ENCODE measurements at places on chromosomes 5 and 9.

DNA sequence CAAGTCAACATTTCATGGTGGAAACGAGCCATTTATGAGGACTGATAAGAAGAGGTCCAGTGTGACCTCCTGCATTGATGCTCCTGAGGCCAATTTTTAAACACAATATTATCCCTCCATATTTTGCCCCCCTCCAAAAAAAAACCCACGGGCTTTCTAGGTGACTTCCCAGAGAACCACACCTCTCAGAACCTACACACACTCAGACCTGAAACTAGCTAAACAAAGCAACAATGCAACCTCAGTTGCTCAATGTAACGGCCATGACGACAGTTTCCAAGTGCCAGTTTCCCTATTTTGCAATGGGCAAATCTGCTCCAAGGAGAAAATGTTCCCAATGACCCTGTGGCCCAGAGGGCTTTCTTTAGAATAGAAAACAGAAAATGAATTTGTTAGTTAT, 3.5 kb downstream of the NRG2 start:
- DNase-seq, result no peak

GRCh38 chr9:124473310-124473709, 23.1 kb downstream of the ADGRD2 start:
- DNase-seq, result no peak

- no peak for DNase-seq
Measured at GRCh38 chr5:43063721-43064171, 23.6 kb upstream of the ANXA2R start.

- no peak for DNase-seq
Measured at GRCh38 chr9:121748074-121748473, 96.6 kb downstream of the DAB2IP start.

DNA sequence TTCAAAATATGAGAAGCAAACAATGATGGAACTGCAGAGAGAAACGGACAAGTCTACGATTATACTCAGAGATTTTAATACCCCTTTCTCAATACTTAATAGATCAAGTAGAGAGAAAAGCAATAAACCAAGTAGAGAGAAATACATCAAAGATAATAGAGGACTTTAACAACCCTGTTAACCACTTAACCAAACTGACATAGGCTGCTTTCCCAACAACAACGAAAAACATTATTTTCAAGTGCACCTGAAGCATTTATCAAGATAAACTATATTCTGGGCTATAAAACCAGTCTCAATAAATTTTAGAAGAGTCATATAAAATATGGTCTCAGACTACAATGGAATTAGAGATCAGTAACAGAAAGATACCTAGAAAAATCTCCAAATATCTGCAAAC, 67.4 kb downstream of the GNAQ start:
- no peak for DNase-seq

- DNase-seq, result no peak
Measured at GRCh38 chr9:95783426-95783975, 92.0 kb upstream of the ERCC6L2 start.
